GF-D8 (cell line): ENCODE measurements at places on chromosomes 13 and 19.

- DNase-seq: no peak
Measured at GRCh38 chr13:53327680-53328315, 299.2 kb downstream of the OLFM4 start.

DNA sequence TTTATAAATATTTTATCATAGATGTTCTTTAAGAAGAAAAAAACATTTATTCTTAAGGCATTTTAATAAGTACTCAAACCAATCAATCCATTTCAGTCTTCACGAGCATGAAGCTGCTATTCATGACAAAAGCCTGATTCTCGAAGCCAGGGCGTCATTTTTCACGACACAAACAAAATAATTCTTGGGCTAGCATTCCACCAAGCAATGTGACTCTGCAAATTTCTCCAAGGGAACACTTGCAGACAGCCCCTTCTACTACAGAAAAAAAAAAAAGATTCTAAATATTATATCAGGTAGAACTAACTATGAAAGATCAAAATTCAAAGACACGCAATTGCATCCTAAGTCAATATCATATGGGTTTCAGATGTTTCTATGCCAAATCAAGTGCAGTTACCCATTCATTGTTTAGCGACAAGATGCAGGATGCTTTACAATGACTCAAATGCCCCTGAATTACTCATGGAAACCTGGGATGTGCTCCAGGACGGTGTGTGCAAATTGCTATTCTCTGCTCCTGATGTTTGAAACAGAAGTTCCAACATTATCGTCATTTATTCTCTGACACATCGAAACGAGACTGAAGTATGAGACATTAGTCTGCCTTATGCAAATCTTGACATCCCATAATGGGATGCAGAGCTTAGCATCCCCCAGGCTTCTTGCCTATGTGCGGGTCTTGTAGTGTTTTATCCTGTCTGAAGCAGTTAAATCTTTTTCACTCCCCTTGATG lies 517.7 kb downstream of the MYO16 start:
- DNase-seq: no peak

GRCh38 chr19:29467824-29468401 lies 57.9 kb upstream of the VSTM2B start:
- DNase-seq: no peak

DNA sequence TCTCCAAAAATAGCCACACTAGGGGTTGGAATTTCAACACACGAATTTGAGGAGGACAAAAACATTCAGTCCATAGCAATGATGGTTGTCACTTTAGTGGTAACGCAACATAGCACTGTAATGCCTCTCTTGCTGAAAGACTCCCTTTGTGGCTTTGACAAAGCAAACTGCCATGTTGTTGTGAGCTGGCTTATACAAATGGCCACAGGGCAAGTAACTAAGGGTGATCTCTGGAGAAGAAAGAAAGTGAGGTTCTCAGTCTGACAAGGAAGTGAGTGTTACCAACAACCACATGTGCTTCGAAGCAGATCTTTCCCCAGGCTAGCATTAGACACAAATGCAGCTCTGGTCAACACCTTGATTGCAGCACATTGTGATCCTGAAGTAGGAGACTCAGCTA lies 79.1 kb upstream of the PCDH17 start:
- no peak for DNase-seq

- DNase-seq: no peak
Measured at GRCh38 chr19:46387713-46388130, 25.6 kb downstream of the CCDC8 start.

DNA sequence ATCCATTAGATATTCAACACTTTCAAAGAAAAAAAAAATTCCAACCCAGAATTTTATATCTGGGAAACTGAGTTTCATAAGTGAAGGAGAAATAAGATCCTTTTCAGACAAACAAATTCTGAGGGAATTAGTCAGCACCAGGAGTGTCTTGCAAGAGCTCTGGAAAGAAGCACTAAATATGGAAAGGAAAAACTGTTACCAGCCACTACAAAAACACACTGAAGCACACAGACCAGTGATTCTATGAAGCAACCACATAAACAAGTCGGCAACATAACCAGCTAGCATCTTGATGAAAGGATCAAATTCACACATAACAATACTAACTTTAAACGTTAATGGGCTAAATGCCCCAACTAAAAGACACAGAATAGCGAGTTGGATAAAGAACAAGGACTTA lies 368.4 kb upstream of the MIR17HG start:
- DNase-seq: no peak

GRCh38 chr13:95382411-95382810 lies 81.2 kb upstream of the ABCC4 start:
- no peak for DNase-seq

GRCh38 chr13:96652506-96652905 lies 341.8 kb downstream of the OXGR1 start:
- no peak for DNase-seq

- no peak for DNase-seq
Measured at GRCh38 chr19:39167461-39168257, 29.1 kb upstream of the NCCRP1 start.

DNA sequence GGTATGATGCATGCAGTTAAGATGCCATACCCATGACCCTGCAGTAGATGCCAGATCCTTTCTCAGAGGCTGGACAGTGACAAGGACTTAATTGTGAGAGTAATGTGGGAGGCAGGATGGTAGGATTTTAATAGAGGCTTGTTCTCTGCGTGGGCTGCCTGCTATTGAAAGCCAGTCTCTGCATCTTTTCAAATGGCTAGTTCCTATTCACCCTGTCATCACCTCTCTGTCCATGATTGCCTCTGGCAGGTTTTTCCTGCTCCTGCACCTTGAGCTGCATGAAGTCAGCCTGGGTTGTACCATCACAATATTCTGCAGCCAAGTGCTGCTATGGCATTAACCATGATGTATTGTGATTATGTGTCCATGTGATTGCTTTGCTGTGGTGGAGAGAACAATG lies 440.5 kb downstream of the ITGBL1 start:
- DNase-seq: no peak

- DNase-seq: peak; percentile 94
Measured at GRCh38 chr13:71613066-71613745, 253.8 kb downstream of the DACH1 start.

DNA sequence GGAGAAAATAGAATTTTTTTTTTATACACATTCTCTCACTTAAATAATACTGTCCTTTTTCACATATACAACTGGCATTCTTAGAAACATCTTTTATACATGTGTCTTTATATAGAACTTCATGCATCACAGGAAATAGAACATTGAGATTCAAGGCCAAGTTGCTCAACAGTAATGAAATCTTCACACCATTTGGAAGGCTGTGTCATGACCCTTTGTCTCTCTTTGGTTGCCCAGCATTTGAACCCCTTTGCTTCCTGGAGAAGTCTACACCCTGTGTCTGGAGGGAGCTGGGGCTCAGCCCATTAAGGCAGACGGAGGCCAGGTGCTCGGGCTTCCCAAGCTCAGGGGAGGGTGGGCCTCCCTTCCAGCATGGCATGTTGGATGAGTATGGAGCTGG lies 41.1 kb downstream of the B3GLCT start:
- DNase-seq: no peak

DNA sequence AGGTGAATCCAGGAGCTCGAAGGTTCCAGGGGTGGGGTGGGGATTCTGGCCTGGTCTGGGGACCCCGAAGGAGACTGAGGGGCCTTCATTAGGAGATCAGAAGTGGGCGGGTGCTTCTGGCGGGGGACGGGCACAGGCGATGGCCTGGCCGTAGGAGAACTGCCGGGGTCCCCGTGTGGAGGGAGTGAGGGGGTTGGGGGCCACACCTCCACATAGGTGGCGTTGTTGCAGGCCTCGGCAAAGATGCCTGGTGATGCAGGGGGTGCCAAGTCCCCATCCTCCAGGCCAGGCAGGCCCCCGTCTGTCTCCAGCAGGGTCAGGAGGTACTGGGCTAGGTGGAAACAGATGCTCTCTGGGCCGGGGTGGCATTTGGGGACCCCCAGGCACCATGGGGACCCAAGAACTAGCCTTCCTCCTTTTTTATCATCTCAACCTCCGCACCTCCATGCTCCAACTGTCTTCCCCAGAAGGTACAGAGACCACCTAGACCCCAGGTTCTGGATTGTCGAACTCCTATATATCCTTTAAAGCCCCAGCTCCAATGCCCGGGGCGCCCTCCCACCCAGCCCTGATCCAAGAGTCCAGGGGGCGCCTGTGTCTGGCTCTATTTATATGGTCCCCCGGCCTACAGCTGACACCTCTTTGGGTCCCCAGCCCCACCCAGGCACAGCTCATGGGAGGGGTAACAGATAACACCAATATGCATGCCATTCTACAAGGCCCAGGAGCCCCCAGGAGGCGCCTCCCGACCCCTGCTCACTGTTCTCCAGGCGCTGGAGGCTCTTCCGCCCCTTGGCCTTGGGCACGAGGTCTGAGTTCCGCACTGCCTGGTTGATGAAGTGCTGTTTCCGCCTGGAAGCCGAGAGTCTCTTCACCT lies 8.2 kb downstream of the RNU6-9 start:
- no peak for DNase-seq

- DNase-seq: peak; percentile 81
Measured at GRCh38 chr13:48401480-48401879, 11.4 kb downstream of the LPAR6 start.

- no peak for DNase-seq
Measured at GRCh38 chr19:5936292-5936592, 22.2 kb downstream of the CAPS start.

DNA sequence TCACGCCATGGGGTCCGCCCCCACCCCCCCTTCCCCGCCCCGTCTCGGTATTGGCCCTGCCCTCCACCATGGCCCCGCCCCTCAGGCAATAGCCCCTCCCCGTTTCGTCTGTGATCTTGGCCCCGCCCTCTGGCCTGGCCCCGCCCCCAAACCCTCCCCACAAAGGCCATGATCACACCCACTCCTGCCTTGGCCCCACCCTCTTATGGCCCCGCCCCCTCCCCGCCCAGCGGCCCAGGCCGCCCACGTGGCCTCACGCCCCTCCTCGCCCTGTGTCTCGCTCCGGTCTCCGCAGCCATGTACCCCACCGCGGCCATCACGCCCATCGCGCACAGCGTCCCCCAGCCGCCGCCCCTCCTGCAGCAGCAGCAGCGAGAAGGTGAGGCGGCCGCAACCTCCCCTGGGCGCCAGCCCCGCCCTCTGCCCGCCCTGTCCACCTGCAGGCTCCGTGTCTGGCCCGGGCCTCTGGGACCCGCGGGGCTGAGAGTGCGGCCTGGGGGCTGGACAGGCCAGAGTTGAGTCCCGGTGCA lies 61.3 kb downstream of the CELF5 start:
- no peak for DNase-seq
